Foreskin fibroblast (primary cell): ENCODE measurements at places on chromosomes 2 and 18.
A peak's percentile ranks its signal among the peaks of the same experiment; 100 is the strongest.

- DNase-seq: no peak
These were observed 9.0 kb downstream of the SNORC start for GRCh38 chr2:232878855-232879617.

GRCh38 chr2:24909555-24910177 is 10.4 kb downstream of the ADCY3 start:
- peak; percentile 95 for DNase-seq

- DNase-seq: no peak
These were observed 9.3 kb downstream of the STAMBP start for GRCh38 chr2:73837847-73838585.

DNA sequence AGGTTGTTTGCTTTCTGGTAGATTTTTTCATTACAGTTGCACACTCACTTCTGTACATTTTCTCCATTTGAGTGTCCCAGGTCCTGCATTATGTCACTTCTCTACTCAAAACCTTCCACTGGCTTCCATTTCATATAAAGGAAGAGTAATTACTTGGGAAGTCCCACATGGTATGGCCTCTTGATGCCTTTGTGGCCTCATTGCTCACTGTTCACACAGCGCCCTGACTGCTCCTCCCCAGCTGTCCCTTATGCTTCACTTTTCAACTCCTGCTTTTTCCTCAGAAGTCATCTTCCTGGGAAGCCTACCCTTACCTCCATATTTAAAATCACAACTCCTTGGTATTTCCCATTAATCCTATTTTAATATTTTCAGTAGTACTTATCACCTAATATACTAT is 24.7 kb downstream of the GULP1 start:
- no peak for DNase-seq

- DNase-seq: peak; percentile 64
These were observed 21.1 kb upstream of the KLHL29 start for GRCh38 chr2:23363831-23364230.

DNA sequence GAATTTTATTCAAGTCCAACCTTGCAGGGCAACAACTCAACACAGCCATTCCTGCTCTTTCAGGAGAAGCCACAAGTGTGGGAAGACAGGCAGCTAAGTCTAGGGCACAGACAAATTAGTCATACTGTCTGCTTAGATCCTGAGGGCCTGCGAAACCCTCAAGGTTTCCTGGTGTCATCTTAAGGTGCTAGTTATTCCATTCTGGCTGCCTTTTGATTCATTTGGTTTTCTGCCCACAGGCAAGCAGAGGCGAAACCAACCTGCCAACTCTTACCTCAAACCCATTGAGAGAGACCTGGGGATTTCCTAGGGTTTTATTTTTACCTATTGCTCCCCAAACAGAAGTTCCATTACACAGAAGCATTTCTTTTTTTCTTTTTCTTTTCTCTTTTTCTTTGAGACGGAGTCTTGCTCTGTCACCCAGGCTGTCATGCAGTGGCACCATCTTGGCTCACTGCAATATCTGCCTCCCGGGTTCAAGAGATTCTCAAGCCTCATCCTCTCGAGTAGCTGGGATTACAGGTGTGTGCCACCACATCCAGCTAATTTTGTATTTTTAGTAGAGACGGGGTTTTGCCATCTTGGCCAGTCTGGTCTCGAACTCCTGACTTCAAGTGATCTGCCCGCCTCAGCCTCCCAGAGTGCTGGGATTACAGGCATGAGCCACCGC is 23.7 kb upstream of the SCYGR1 start:
- peak; percentile 46 for DNase-seq

DNA sequence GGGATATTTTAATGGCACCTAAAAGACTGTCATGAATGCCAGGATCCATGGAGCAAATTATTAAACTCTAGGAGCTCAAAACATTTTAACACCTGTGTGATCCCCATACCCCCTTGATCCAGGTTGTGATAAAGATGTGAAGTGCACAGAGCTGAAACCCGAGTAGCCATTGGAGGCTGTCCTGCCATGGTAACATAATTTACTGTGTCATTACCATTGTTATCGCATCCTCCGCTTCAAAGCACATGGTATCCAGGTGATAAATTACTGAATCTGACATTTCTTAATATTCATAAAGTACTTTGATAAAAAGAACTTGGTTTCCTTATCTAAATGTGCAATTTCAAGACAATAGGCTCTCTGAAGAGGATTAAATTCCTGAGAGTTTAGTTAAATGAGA is 109.3 kb downstream of the CHST9 start:
- no peak for DNase-seq
